Ascending aorta (tissue), 2 donors: ENCODE measurements at places on chromosomes 4 and X.

DNA sequence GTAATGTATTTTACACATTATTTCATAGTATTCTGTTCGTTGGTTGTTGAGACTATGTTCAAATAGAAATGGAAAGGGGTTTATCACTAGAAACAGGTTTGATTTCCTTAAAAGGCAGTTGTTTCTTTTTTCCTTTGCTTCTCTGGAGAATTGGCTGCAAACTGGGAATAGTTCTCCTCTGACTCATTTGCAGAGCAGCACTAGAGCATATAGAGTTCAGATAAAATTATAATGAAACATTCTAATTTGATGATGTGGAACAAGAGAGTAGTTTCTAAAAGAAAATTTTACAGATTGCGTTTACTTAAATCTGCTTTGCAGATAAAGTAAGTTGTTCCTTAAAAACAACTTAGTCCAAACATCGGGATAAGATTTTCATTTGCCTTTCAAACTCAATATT, 29.7 kb downstream of the SYNPO2 start:
- H3K4me1 ChIP-seq: peaks cover 11% of the 10 kb centered on the region
- peak overlapping the region; percentile 78 for H3K27ac ChIP-seq
- no peaks in the 10 kb centered on the region for H3K36me3 ChIP-seq
- DNase-seq: no peak
- H3K27me3 ChIP-seq: no peaks in the 10 kb centered on the region
- H3K4me3 ChIP-seq: peak overlapping the region; percentile 20

GRCh38 chr4:25977397-25978170, 63.6 kb downstream of the SMIM20 start:
- H3K36me3 ChIP-seq: no peaks in the 10 kb centered on the region
- no peak overlapping the region for H3K27ac ChIP-seq
- DNase-seq: no peak
- H3K4me1 ChIP-seq: no peaks in the 10 kb centered on the region
- no peaks in the 10 kb centered on the region for H3K27me3 ChIP-seq

DNA sequence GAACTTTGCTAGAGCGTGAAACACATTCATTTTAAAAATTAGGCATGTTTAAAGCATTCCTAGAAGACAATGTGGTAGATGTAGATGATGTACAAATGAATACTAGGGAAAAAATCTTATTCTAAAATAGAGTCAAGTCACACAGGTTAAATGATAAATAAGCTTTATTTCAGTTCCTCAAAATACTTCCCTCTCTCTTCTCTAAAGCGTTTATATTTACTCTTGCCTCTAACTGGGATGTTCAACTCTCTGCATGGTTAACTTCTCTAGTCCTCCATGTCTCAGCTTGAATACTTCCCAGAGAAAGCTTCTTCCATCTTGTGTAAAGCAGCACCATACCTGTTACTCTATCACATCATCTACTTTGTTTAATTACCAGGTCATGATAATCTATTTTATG, 30.9 kb upstream of the GLRA3 start:
- no peaks in the 10 kb centered on the region for H3K27me3 ChIP-seq
- H3K36me3 ChIP-seq: no peaks in the 10 kb centered on the region
- no peak overlapping the region for H3K4me3 ChIP-seq
- H3K27ac ChIP-seq: no peak overlapping the region
- no peak for DNase-seq
- no peaks in the 10 kb centered on the region for H3K4me1 ChIP-seq

GRCh38 chr4:96164814-96165351, 325.0 kb downstream of the PDHA2 start:
- no peak for DNase-seq
- no peaks in the 10 kb centered on the region for H3K27me3 ChIP-seq
- no peaks in the 10 kb centered on the region for H3K4me1 ChIP-seq

DNA sequence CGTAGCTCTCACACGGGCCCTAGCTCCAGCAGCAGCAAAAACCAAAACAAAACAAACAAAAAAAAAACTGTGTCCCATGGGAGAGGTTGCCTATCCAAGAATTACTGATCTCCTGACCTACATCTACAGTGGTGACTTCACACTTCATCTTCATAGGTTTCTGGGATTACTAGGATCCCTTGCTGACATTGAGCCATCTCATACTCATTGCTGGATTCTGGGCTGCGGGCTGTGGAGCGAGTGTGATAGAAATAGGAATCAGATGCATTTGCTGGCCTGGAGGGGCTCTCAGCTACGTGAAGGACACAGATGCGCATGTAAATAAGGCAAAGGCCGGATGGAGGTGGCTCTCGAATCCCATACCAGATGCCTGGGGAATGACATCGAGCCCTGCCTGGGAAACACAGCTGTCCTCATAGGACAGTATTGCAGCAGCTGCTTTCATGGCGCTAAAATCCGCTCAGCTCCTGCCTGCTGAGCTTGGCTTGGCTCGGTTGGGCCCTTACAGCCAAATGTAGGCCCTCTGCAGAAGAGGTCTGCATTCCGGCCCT, 41.7 kb downstream of the CNGA2 start:
- H3K27me3 ChIP-seq: no peaks in the 10 kb centered on the region
- no peak for DNase-seq
- no peaks in the 10 kb centered on the region for H3K4me1 ChIP-seq
- no peak overlapping the region for H3K4me3 ChIP-seq
- no peak overlapping the region for H3K27ac ChIP-seq

DNA sequence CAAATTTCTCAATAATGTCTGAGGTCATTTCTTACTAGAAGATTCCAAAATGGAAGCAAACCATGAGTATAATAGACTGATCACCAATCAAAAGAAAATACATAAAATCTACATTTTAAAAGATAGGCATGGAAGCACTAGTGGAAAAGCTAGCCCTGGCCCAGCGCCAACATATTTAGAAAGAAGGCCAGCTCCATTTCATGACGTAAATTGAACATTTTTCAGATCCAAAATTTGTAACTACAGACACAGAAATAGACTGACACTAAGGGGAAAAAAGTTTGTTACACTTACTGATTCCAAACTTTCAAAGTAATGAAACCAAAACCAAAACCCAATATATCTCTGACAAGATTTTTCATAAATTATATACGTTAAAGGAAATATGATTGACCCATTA, 117.7 kb downstream of the ADAMTS3 start:
- peak overlapping the region; percentile 39 for H3K27ac ChIP-seq
- no peaks in the 10 kb centered on the region for H3K4me1 ChIP-seq
- DNase-seq: no peak
- no peak overlapping the region for H3K4me3 ChIP-seq
- H3K36me3 ChIP-seq: no peaks in the 10 kb centered on the region

- no peaks in the 10 kb centered on the region for H3K27me3 ChIP-seq
Observed at GRCh38 chr4:120808475-120809141, 113.9 kb downstream of the PRDM5 start.
